ENCODE measurements at places on chromosomes 13 and 19. TPM values are rescaled to one million over a fixed set of nuclear protein-coding genes. Genes with fewer than 3 reads are reported as not detected.

DNA sequence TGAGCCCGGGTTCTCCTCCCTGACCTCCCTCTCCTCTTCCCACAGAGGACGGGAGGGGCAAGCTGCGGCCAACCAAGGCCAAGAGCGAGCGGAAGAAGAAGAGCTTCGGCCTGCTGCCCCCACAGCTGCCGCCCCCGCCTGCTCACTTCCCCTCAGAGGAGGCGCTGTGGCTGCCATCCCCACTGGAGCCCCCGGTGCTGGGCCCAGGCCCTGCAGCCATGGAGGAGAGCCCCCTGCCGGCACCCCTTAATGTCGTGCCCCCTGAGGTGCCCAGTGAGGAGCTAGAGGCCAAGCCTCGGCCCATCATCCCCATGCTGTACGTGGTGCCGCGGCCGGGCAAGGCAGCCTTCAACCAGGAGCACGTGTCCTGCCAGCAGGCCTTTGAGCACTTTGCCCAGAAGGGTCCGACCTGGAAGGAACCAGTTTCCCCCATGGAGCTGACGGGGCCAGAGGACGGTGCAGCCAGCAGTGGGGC, 162.2 kb downstream of the KDM4B start:
- no peak for DNase-seq

DNA sequence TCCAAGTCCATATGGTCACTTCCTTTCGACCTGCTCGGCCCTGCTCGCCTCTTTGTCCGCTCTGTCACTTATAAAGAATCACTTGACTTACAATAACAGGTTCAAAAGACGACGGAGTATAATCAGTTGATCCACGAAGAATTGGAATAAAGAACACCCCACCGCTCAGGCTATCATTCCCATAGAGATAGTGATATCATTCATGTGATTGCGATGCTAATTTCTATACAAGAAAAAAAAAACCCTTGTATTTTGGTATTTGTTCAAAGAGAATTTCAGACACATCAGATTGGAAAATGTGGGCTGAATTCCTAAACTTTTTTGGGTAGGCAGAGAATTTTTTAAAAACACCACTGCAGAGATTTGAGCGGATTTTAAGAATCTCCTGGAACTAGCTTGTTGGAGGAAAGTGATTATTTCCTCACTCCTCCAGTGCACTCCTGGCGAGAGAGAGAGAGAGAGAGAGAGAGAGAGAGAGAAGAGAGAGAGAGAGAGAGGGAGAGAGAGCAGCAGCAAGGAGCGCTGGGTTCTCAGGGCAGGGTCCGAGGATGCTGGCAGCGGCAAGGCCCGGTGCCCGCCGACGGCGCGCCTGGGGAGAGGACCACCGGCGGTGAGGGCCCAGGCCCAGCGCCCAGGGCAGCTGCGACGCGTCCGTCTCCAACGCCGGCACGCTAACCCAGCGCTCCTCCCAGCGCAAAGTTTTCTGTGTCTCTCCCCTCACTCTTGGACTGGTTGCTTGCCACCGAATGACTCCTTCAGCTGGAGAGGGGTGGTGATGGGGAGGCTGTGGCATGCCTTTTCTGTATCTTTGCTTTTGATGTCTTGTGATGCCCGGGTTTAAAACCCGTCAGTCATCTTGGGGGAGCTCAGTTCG, 149.0 kb upstream of the ZNF536 start:
- DNase-seq: no peak

- DNase-seq: peak; percentile 72
Observed at GRCh38 chr19:3132971-3133792, 2.7 kb upstream of the GNA15 start.

DNA sequence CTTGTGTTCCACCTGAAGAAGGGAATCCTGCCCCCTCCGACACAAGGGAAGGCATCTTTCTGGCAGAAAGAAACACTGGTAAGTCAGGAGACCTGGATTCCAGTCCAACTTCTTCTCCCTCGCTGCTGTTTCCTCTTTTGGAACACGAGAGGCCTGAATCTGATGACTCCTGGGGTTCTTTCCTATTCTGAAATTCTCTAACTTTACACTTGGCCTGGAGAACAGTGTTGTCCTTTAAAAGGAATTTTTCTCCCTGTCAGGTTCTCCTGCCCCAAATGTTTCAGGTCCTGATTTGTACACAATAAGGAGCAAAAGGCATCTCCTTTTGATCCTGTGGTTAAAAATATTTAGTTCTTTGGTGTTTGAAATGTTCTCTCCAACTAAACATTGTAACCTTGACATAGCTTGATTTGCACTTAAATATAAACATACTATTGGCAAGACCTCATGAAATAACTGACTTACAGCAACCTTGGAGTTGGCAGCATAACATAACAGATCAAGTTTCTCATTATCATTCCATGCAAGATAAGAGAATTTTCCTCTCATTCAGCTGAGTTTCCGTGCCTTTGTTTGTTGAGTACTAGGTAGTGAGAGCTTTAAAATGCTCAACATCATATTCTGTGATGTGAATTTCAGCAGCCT, 244.8 kb downstream of the COG6 start:
- no peak for DNase-seq

PNMA8B gene
- total RNA-seq: 2.1 TPM

DNA sequence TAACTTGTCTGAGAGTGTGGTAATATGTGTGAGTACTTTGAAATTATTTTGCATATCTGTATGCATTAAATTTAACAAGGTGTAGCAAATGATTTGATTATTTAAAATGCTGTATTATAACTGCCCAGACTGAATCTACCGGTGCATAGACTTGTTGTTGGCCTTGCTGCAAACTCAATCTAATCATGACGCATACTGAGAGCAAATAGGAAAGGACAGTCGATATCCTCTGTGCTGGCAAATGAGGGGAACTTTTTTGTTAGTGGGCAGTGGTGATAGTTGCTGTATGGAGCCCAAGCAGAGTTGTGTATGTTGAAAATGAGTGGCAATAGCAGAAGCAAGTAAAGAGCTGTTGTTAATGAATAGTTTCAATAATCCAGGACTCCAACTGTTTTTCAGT, 127.4 kb downstream of the LMO7 start:
- no peak for DNase-seq

- no peak for DNase-seq
Observed at GRCh38 chr13:28353679-28354078, 141.2 kb downstream of the FLT1 start.

ZNF823 gene
- total RNA-seq: 11.9 TPM

DNA sequence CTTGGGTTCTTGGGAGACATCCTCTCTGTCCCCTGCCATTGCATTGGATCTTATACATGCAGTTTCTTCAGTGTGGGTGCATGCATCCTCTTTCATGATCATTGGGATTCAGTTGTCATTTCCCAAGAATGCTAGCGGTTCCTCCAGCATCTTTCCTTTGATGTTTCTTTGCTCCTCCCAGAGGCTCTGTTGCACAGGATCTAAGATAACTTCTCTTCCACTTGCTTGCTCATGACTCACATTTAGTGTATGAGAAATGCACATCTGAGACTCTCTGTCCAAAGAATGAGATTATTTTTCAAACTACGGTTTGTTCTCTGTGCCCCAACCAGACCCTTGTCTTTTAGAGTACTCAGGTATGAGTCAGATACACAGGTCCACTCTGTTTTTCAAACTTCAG, 197.1 kb downstream of the NDFIP2 start:
- no peak for DNase-seq

GRCh38 chr13:79289571-79289970, 116.5 kb downstream of the RBM26 start:
- DNase-seq: no peak

GRCh38 chr19:3503036-3503572, 2.6 kb upstream of the DOHH start:
- DNase-seq: no peak

GRCh38 chr19:13621413-13621812, 115.1 kb upstream of the CACNA1A start:
- no peak for DNase-seq

PLIN5 gene
- total RNA-seq: 72.9 TPM

GRCh38 chr19:51439021-51439465, 19.2 kb downstream of the SIGLEC8 start:
- no peak for DNase-seq

DNA sequence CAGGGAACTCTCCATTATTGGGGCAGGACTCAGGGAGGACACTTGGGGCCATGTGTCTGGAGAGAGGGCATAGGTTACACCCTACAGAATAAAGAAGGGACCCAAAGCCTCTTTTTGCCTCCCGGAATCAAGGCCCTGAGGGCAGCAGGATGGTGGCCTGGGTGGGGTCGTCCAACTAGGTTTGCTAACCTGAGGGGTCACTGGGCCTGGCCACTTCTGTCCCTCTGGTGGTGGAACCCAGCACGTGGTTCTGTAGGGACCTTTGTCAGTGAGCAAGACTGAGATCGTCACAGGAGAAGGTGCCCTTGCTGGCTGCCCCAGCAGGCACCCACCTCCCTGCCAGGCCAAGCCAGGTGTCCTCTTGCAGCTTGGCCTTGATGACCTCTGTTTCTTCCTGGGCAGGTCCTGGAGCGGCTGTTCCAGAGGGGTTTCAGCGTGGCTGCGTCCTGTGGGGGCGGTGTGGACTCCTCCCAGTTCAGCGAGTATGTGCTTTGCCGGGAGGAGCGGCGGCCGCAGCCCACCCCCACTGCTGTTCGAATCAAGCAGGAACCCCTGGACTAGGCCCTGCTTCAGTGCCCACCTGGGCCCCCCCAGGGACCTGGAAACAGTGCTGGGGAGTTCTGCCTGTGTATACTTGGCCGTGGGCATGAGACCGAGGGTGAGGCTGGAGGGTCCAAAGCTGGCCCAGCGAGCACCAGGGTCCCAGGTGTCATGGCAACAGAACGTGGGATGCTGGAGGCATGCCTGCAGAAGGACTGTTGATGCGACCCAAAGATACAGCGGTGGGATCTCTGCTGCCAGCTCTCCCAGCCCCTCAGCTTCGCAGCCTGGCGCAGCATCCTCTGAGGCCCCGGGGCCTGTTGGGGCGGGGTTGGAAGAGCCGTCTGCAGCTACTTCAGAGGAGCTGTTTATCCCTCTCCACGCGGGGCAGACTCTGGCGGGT, 16.0 kb downstream of the KCTD15 start:
- DNase-seq: no peak

DNA sequence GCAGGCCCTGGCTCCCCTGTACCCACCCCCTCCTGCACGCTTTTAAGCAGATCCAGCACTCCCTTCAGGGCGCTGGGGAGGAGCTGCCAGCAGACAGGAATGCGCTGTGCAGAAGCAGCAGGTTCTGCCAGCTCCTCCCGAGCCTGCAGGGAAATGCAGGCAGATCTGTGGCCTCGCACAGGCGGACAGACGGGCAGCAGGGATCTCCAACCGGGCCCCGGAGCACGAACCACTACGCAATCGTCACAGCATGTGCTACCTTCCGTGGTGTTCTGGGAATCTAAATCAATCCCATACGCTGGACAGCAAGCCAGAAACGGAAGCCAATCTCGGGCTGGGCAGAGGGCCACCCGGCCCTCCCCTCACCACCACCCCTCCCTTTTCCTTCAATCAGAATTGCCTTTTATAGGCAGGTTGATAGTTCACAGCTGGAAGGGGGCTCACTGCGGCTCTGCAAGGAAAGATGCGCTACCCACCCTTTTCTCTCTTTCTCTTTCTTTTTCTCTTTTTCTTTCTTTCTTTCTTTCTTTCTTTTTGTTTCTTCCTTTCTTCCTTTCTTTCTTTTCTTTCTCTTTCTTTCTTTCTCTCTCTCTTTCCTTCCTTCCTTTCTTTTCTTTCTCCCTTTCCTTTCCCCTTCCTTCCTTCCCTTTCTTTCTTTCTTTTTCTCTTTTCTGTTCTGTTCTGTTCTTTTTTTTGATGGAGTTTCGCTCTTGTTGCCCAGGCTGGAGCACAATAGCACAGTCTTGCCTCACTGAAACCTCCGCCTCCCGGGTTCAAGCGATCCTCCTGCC, 99.9 kb downstream of the GNG7 start:
- peak; percentile 94 for DNase-seq

DNA sequence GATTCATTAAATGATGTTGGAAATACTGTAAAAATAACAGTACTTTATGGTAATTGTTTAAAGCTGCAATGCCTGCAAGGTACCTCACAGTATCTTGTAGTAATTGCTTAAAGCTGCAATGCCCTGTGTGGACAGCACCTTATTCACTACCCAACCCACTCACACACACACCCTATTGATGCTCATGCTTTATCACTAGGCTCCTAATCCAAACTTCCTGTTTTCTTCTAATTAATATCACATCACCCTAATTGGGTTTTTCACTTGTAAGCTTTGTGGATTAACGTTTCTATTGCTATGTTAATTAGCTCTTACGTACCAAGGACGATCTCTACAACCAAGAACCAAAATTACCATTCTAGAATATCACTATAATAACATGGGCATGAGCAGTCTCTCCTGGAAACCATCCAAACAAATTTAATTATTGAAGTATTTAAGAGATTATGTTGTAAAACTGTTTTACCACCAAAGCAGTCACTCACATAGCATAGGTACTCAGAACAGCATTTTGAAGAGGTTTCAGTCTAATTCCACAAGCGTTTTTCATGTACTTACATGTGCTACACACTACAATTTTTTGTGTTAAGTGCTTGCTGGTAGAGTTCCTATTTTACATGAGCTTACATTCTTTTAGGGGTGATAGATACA, 303.8 kb downstream of the PCDH9 start:
- no peak for DNase-seq

ADAMTSL5 gene
- total RNA-seq: not detected

DNA sequence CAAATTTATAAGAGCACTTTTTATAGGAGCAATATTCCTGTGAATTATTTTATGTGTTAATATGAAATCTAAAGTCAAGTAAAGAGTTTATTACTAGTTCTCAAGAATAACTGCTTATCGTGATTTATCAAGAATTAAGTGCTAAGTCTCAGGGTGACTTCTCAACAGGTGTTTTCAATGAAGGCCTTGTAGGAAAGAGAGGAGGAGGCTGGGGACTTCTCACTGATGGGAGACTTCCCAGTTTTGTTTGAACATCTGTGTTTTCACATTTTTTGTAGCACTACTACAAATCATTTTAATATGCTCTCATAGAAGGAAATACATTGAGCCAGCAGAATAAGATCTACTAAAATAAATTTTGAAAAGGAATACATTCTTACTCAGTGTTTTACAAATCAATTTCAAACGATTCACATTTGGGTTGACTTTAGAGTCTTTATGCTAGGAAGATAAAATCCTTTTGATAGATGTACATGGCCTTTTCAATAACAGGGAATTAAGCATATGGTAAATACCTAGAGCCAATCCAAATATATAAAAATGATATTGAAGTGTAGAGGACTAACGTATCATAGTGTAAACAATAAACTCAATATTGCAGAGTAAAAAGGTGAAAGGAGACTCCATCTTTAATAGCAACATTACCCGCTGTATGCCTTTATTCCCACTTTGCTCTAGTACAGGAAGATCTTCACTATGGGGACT, 6.8 kb downstream of the PCDH17 start:
- no peak for DNase-seq

RFPL4A gene
- not detected for total RNA-seq

TEX29 gene
- not detected for total RNA-seq

MEDAG gene
- 36.6 TPM for total RNA-seq
